Mucosa of descending colon (tissue), 3 donors: ENCODE measurements at places on chromosomes 12 and 14. TPM values are rescaled to one million over a fixed set of nuclear protein-coding genes. Genes with fewer than 3 reads are reported as not detected.
A peak's percentile ranks its signal among the peaks of the same experiment; 100 is the strongest.

PRB4 gene
- not detected for total RNA-seq

RAPGEF3 gene
- 9.5 TPM for total RNA-seq

SLC10A1 gene
- not detected for total RNA-seq

DNA sequence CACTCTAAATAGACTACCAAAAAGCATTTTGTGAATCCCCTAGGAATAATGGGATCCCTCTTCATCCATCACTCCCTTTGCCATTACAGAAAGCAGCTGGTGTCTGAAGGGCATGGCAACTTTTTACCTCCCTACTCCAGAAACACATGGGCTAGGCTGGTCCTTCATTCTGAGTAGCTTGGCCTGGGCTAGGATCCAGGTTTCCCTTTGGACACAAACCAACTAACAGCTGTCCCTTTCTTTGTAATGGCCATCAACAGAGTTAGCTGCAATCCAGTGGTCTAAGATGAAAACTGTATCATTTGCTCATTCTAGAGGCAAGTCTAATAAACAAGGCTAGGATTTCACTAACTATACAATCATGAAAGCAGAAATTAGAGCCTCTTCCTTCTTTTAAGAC is 7.4 kb downstream of the GRIN2B start:
- no peak for DNase-seq

DNA sequence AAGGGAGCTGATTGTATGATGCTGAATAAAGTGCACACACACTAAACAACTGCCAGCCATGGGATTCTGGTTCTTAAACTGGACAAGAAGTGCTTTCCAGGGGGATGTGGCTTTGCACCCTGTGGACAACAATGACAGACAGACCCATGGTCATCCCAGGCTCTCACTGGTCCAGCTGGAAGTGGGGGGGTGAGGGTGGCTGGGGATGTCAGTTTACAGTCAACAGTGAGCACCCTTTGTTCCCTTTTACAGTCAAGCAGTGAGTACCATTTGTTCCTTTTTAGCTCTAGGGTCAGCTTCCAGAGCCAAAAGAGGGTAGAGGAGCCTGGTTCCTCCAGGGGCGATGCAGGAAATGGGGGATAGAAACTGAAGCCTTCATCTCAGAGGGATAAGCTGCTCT is 100.7 kb downstream of the SMOC1 start:
- no peak for DNase-seq

GRCh38 chr12:22738945-22739344 is 114.0 kb downstream of the ETNK1 start:
- DNase-seq = no peak

DNA sequence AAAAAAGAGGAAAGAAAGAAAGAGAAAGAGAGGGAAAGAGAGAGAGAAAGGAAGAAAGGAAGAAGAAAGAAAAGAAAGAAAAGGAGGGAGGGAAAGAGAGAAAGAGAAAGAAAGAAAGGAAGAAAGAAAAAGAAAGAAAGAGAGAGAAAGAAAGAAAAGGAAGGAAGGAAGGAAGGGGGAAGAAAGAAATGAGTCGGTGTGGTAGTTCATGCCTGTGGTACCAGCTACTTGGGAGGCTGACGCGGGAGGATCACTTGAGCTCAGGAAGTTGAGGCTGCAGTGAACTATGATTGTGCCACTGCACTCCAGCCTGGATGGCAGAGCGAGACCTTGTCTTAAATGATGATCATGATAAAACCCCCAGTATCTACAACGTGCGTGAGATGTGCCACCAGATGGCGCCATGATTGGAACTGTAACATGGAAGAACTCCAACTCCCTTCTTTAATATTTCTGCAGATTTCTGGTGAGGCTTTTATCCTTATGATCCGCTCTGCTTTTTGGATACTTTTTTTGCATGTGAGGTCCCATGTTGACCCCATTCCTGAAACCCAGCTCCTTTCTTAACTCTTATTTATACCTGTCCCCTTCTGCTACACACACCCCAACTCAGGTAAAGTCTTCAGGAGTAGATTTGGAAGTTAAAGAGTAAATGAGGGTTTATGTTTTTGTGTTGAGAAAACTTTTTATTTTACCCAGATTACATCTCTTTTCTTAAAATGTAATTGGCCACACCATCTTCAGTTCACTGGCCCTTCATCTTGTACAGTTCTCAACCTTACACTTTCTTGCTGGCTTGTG is 25.6 kb downstream of the RNASE10 start:
- peak; percentile 88 for DNase-seq

DNA sequence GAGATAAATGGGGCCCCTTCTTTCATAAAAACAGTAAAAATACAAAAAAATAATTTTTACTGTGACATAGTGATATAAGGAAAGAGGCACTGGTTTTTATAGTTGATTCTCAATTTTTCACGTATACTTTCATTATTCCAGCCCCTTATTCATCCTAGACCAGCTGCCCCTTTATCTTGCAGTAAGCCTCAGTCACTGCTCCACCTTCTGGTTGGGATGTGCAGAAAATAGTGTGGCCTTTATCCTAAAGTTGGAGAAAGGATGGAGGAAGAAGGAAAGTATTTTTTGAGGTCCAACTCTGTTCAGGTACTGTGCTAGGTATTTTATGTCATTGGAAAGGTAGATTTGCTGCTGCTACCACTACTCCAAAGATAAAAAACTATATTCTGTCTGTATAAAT is 172.7 kb downstream of the ANO6 start:
- DNase-seq = peak; percentile 41

- DNase-seq = no peak
These were observed 3.3 kb upstream of the NTF3 start for GRCh38 chr12:5428332-5429221.

DNA sequence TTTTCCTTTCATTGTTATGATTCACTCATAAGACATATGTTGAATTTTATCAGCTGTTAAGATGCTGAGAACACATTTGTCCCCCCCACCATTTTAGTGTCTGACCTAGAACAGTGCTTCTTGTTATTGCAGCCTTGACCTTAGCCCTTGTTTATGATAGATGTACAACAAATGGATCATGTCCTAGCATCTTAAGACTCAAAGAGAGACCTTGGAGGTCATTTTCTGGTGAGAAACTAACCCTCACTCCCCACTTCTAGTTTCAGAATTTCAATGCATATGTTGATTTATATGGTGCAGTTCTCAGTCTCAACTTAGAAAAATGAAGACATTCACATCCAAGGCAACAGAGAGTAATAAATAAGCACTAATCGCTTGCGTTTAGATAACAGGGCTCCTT is 391.2 kb downstream of the AEBP2 start:
- no peak for DNase-seq
